ENCODE measurements at places on chromosomes 5 and 9.

GRCh38 chr5:112923148-112923917, 1.3 kb upstream of the REEP5 start:
- peak; percentile 34 for DNase-seq

- no peak for DNase-seq
Measured at GRCh38 chr9:84140535-84141101, 160.0 kb downstream of the RMI1 start.

DNA sequence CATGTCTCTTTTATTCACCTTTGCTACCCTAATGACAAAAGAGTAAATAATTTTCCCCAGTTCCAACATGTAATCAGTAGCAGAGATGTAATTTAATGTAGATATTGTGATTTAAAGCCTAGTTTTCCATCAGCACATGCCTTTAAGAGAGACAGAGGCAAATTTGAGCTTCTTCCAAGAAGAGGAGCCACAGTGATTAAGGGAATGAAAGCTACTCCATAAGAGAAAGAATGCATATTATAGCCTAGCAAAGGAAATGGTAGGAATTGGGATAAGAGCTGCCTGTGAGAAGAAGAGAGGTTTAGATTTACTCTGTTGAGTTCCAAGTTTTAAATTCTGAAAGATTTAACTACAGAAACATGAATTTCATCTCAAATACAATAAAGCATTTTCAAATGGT, 591.0 kb upstream of the DMAC1 start:
- DNase-seq = no peak

DNA sequence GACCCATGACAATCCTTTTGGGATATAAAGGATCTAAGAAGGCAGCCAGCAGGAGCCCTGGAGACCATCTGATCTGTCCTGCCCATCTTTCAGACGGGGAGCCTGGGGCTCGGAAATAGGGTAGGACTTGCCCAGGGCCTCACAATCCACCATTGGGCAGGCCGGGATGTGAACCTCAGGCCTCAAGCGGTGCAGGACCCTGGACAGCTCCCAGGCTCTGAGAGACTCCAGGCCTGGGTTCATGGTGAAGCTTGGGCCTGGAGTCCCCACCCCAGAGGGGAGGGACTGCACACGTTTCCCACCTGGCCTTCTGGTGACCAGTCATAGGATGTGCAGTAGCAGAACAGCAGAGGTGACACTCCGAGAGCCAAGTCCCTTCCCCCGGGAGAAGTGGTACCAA, 36.6 kb upstream of the RAPGEF1 start:
- no peak for DNase-seq

Data from CD4-positive, alpha-beta T cell treated with Interleukin-6 at 100 ng/mL for 8 hours (primary cell).